Colonic mucosa (tissue), 4 donors: ENCODE measurements at places on chromosomes 13 and 19. TPM values are rescaled to one million over a fixed set of nuclear protein-coding genes. Genes with fewer than 3 reads are reported as not detected.

The ZNF701 gene
- total RNA-seq: 20.6 TPM

The ZNF829 gene
- total RNA-seq: 1.1 TPM

The C13orf42 gene
- total RNA-seq: not detected

The LILRA1 gene
- total RNA-seq: 0.15 TPM

The NLRP5 gene
- not detected for total RNA-seq

The WDR83 gene
- 17.9 TPM for total RNA-seq

The SIGLEC8 gene
- 0.32 TPM for total RNA-seq

The ADGRE2 gene
- 1.8 TPM for total RNA-seq

The FCGBP gene
- 3,903 TPM for total RNA-seq

The PTH2 gene
- not detected for total RNA-seq

The LENG9 gene
- 24.6 TPM for total RNA-seq

The URAD gene
- total RNA-seq: 40.7 TPM

The IFNL1 gene
- total RNA-seq: not detected

The PHLDB3 gene
- total RNA-seq: 6.8 TPM

The F2RL3 gene
- 0.98 TPM for total RNA-seq

The CGB1 gene
- total RNA-seq: not detected

The CLDND2 gene
- total RNA-seq: 2.9 TPM

The ELF1 gene
- total RNA-seq: 120 TPM

The TMPRSS9 gene
- total RNA-seq: 0.25 TPM

The C19orf12 gene
- 15.2 TPM for total RNA-seq

The PRODH2 gene
- total RNA-seq: not detected

The IGFL2 gene
- not detected for total RNA-seq

The RDH8 gene
- not detected for total RNA-seq

The NKPD1 gene
- not detected for total RNA-seq

The ZNF66 gene
- 6.3 TPM for total RNA-seq

The CABP5 gene
- not detected for total RNA-seq

The PBX4 gene
- total RNA-seq: 4.9 TPM

The MBD3L3 gene
- not detected for total RNA-seq

The KL gene
- total RNA-seq: 0.57 TPM
